ENCODE measurements at places on chromosomes 16 and 17.

DNA sequence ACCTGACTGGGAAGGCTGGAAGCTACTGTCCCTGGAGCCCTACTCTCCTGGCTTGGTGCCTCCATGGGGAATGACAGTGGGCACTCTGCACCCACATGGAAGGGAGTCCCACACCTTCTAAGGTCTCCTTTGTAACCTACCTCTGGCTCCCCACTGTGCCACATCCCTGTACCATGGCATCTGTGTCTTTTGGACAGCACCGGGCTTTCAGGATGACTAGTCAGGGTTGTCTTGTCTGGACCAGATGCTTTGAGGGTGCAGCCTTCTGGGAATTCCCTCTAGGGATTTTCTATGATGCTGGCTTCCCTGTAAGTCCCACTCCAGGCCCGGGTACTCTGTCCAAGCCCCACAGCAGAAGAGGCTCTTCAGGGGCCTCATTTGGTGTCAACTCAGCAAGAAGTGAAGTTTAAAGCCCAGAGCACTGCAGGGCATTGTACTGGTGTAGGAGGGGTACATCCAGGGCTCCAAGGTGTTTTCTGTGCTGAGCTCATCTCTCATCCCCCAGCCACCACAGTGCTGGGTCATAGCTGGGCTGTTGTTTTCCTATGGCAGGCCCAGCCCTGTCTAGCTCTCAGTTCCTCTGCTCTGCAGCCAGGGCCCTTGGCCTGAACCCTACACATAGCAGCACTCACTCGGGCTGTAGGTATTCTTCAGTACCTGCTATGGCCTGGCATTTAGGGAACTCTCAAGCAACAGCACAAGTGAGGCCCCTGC, 255.3 kb downstream of the CPPED1 start:
- DNase-seq, result no peak

DNA sequence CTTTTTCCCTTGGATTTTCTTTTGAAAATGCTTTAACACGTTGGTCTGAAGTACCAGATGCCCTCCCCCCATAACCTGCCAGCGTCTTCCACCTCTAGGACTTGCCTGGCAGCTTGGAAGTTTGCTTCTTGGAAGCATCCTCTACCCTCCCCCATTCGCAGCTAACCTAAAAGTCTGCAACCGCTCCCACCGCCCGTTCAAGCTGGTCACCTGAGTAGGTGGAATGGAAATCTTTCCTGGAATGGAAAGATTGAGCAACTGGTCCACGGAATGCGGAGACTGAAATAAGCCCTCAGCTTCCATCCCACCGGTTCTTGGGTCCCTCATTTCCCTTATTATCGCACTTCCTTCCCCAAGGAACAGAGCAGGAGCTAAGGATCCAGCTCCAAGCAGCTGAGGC, 31.4 kb downstream of the HS3ST3B1 start:
- DNase-seq, result no peak

- DNase-seq, result no peak
These were observed 185.8 kb downstream of the ZFHX3 start for GRCh38 chr16:72862090-72862489.

DNA sequence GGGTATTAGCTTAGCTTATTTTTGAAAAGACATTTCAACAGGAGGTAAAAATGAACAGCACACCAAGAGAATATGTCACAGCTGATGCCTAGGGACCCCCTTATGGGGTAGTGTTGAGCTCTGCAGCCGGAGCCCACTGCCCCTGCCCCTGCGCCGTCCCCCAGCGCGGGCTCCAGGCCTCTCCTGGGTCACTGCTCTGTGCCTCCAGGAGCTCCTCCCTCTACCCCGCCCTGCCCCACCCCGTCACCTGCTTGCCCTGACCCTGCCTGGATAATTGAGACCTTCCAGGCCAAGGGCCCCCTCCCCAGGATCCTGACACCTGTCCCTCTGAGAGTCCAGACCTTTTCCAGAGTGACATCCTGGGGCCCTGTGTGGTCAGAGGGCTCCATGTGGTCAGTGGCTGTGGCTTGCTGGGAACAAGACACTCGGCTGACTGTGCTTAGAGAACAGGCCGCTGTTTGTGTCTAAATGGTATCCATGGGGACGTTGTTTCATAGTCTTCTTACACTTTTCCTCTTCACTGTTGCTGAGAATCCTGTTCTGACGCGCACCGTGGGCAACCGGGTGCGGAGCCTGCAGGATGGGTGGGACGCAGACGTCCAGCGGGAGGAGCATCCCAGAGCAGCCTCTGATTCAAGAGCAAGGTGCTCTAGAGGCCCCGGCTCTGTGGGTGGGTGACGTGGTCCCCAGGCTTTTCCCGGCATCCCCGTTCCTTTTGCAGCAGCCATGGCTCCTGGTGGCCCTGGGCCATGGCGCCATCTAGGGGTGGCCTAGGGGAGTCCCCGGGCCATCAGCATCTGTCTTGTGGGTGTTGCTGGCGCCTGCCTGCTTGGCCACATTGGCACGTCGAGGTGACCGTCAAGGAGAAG, 20.0 kb upstream of the WFIKKN1 start:
- no peak for DNase-seq

DNA sequence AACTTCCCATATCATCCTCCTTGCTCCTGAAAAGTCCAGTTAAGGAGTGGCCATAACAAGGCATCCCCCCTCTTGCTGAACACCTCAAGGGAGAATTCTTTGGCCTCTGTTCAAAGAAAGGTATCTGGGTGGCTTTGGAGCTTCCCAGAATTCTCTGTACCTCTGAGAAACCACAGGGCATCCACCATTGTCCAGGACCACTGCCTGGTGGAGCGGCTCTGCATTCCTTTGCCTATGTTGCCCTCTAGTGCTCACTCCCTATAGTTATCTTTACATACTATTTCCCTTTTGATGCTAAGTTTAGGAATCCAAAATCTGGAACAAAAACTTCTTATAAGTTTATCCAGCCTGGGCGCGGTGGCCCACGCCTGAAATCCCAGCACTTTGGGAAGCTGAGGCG, 30.3 kb downstream of the CHD9NB start:
- no peak for DNase-seq

DNA sequence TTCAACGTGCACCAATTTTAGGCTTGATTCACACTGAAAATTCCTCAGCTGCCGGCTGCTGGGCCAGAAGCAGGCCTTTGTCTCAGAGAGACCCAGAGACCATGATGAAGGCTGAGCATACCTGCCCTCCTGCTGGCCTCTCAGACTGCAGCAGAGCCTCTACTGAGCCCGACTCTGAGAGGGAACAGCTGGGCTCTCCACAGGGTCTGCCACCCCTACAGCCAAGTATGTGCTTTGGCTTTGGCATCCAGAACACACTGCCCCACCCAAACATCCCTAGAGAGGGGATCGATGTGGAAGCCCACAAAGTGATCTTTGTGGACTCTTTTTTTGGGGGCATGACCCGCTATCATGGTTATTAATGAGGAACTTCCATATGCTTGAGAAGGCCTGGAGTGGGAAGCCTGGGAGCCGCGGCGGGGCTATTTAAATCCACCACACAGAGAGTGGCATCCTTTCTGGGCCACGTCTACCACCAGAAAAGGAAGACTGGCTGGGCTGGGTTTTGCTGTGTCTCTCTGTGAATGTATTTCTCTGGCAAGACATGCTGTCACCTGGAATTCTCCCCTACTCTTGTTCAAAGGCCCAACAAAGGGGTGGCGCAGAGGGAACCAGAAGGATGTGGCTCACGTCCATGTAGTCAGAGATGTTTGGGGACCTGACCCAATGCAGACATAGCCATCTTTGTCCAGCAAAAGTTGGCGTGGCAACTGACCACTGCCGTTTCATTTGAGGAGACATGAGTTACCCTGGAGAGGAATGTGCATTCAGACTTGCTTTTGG, 69.3 kb downstream of the GNAO1 start:
- no peak for DNase-seq

GRCh38 chr17:7712111-7712771, 5.3 kb upstream of the DNAH2 start:
- DNase-seq, result no peak

DNA sequence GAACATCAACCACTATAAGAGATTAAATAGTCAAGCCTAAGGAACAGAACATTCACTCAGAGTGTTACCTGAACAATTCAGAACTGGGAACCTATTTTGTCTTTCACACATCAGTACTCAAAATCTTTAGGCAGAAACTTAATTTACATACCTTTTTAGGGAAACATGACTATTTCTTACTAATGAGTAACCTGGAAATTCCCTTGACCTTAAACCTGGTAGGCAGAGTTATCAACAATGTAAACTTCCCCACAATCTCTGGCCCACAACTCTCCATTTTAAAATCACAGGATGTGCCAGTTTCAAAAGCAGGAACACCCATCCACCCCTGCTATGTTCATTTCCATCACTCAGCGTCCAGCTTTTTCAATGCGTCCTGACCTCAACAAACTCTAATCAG, 132.9 kb upstream of the ANKFN1 start:
- no peak for DNase-seq

DNA sequence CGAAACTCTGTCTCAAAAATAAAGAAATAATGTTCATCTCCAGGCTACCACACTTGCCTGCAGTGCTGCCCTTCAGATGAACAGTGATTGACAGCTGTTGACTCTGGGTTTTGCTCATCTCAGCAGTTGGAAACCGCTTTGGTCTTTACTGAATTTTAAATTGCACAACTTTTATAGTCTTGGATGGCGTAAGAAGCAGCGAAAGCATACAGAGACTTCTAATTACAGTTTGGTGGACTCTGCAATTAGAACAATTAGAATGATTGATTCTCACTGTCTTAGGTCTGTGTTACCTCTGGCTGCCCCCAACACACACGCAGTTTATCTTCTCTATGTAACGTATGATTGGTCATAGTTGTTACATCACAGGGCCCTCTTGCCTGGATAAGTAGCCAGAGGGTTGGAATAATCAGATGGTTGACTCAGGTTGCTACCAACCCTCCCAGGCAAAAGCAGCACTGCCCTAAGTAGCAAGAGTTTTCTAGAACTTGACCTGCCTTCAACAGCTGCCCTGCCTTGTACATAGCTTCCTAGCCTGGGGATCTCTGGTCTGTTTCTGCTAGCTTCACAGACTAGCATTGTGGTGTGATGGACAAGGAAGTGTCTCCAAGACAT, 1.9 kb upstream of the NAT9 start:
- no peak for DNase-seq

- DNase-seq, result no peak
These were observed 8.0 kb downstream of the MAP3K14 start for GRCh38 chr17:45308840-45309239.

GRCh38 chr17:19319771-19320505, 42.6 kb downstream of the B9D1 start:
- no peak for DNase-seq

DNA sequence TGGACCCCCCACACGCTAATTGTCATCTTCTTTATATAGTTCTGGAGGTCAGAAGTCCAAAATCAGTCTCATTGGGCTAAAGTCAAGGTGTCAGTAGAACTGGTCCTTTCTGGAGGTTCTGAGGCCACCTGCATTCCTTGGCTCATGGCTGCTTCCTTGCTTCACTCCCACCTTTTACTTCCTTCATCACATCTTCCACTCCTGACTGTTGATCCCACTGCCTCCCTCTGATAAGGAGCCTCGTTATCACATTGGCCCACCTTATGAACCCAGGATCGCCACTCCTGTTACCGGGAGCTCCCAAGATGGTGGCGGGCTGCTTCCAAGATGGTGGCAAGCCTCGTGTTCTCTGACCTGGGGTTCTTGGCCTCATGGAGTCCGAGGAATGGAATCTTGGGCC, 83.0 kb downstream of the CDC27 start:
- DNase-seq, result no peak

GRCh38 chr17:1197781-1198490, 18.2 kb upstream of the ABR start:
- DNase-seq, result no peak

DNA sequence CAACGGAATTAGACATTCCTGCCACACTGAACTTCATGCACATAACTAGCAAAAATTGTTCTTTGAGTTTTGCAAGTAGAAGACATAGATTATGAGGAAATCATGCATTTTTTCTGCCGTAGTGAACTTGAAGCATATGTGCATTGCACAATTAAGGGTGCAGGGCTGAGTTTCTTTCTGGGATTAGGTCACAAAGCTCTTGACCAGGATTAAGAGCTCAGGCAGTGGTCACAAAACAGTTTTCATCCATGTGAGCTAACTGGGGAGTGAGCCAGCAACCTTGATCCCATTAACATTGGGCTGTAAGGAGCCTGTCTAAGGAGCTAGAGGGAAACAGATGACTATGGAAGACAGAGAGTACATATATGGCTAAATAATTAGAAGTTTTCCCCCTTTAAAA, 143.7 kb downstream of the PMP22 start:
- DNase-seq, result no peak

- no peak for DNase-seq
These were observed 297.3 kb downstream of the ABCC12 start for GRCh38 chr16:47858333-47858982.

- DNase-seq, result no peak
These were observed 60.3 kb downstream of the MRM1 start for GRCh38 chr17:36661688-36662087.

GRCh38 chr17:76264425-76264754, 758 bp upstream of the UBALD2 start:
- no peak for DNase-seq

- no peak for DNase-seq
These were observed 4.0 kb upstream of the HSD3B7 start for GRCh38 chr16:30980959-30981358.

- no peak for DNase-seq
These were observed 29.8 kb downstream of the ARHGAP27 start for GRCh38 chr17:45402916-45403315.

- no peak for DNase-seq
These were observed 196.5 kb downstream of the TANC2 start for GRCh38 chr17:63162406-63163157.

GRCh38 chr17:17922070-17922614, 50.1 kb downstream of the TOM1L2 start:
- DNase-seq, result no peak

- DNase-seq, result no peak
These were observed 12.0 kb upstream of the DNAH17 start for GRCh38 chr17:78589031-78589675.

DNA sequence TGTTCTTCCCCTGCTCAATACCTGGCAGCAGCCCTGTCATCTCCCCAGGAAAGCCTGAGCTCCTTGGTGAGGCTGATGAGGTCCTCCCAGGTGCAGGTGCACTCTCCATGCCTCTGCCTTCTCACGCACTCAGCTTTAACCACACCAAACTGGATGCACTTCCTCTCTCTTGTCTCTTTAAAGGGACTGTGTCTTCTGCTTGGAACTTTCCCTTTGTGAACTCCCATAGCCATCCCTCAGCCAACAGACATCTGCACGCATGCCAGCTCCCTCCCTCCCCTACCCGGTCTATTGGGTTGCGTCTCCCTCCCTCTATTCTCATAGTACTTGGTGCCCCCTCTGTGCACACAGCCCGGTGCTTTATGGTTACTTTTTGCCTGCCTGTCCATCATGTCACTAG, 231.2 kb downstream of the MSI2 start:
- no peak for DNase-seq

- no peak for DNase-seq
These were observed 218.7 kb downstream of the MRTFB start for GRCh38 chr16:14289692-14290340.

GRCh38 chr16:56869513-56870275, 4.7 kb downstream of the SLC12A3 start:
- no peak for DNase-seq

DNA sequence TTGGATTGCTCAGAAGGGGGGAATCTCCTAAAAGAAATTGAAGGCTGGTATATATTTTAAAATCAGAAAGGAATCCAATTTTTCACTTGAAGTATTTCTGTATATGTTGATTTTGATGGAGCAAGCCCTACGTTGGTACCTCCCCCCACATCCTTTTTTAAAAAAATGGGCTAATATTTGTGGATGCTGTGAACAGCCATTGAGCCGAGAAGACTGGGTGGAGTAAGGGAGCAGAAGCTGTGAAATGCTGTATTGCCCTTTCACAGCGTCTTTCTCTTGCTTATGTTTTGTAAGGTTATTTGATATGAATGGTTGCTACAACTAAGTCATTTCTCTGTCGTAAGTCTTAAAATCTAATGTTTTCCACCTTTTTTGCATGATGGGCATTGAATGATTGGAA, 2.3 kb downstream of the PAFAH1B1 start:
- no peak for DNase-seq
